ENCODE measurements at places on chromosomes 1 and 21. TPM values are rescaled to one million over a fixed set of nuclear protein-coding genes. Genes with fewer than 3 reads are reported as not detected.

The SHC1 gene
- 168 TPM for total RNA-seq

The THEM5 gene
- total RNA-seq: not detected

The CFAP57 gene
- 0.11 TPM for total RNA-seq

The DNAI4 gene
- total RNA-seq: 1.4 TPM

- H3K27ac ChIP-seq: no peak overlapping the region
- H3K4me1 ChIP-seq: no peaks in the 10 kb centered on the region
- no peak for DNase-seq
- no peaks in the 10 kb centered on the region for H3K27me3 ChIP-seq
Observed at GRCh38 chr1:50358962-50359361, 64.3 kb downstream of the DMRTA2 start.

DNA sequence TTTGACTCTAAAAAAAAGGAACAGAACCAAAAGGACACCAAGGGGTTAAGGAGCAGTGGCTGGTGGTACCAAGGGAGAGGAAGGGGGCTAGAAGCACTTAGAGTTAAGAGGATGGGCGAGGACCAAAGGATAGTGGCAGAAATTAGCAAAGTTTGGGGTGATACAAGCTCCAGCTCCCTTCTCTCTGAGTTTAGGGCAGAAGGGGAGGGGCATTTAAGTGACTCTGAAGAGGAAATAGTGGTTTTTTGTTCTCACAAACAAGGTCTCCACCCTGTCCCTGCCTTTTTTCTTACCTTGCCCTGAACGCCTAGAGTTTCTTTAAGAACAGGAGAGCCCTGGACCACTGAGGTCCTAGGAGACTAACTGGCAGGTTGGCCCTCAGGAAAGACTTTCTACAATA lies 3.3 kb downstream of the CDC42SE1 start:
- peaks cover 59% of the 10 kb centered on the region for H3K36me3 ChIP-seq
- no peak overlapping the region for H3K27ac ChIP-seq
- no peak for DNase-seq
- peak overlapping the region; percentile 98 for H3K4me3 ChIP-seq
- H3K27me3 ChIP-seq: no peaks in the 10 kb centered on the region
- H3K4me1 ChIP-seq: peaks cover 7% of the 10 kb centered on the region

All from H9 (cell line).